ENCODE measurements at places on chromosomes 11 and 22.

- no peak for DNase-seq
These were observed 162.4 kb upstream of the B3GAT1 start for GRCh38 chr11:134574425-134574824.

DNA sequence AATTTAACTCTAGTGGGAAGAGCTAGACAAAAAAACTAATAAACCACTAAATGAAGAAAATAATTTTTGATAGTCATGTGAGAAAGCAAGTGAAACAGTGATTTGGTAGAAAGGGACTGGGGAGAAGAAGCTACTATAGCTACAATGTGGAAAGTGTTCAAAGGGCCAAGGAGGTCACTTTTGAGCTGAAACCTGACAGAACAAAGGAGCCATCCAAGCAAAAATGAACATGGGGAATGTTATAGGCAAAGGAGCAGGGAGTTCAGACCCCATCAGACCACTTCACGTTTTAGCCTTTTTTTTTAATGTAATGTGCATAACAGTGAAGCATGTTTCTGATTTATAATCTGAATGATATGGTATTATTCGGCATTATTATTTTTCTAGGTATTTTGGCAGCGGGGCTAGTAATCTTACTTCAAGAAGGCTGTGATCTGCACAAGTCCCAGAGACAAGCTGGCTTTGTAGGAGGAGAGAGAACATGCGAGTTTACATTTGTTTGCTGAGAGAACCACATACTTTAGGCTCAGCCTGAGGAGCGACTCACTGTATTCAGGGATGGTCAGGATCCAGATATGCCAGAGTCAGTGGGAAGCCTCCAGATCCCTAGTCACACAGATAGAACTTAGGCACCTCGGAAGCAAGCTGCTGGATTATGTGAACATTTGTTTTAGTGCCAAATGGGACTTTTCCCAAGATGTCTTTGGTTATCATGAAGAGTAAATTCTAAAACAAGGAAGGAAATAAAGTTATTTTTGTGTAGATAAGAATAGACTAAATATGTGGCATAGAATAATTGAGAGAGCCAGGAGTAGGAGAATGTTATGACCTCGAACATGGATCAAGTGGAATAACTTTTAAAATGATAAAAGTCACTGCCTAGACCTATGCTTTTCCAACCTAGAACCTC lies 118.6 kb downstream of the TRIM44 start:
- no peak for DNase-seq

- DNase-seq: peak; percentile 10
These were observed at the start of gene DNAJB13 for GRCh38 chr11:73950869-73951710. Gene DNAJB13 (plus strand): TSS chr11:73951026. CDS start chr11:73951070, 44 bp downstream.

GRCh38 chr11:116931206-116931953 lies 94.0 kb upstream of the APOA1 start:
- DNase-seq: no peak

DNA sequence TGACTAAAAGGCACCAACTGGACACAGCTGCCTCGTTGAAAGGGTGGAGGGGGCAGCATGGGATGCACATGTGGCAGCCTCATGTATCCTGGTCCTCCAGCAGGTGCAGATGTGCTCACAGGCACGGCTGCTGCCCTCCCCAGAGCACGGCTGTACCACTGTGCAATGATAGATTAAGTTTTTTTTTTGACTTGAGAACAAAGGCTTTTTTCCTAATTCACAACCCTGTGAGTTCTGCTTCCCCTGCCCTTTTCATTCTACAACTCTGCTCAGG lies 11.4 kb downstream of the DKK3 start:
- DNase-seq: no peak

DNA sequence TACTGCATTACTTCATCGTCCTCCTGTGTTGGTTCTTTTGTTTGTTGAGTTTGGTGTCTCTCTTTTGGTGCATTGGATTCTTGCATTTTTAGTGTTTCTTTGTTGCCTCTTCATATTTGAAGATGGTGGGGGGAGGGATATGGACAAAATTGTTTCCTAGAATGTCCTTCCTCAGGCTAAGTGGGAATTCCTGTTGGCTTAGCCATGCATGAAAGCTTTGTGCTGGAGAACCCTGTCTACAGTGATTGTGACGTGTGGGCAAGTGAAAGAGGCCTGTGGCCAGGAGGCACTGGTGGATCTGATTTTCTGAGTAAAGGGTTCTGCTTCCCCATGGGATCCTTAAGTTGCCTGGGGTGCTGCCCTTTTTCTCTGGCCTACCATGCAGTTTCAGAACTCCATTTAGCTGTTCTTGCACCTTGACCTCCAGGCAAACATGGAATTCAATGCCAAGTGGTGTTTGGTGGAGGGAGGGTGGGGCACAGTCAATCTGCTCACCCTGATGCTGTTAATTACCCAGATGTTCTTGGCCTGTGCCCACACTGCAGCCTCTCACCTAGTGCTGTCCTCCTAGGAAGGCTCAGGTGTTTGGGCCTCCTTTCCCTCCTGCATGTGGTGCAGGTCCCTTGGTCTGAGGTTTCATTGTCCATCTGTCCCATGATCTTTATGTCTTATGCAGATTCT lies 46.3 kb upstream of the SLC22A12 start:
- DNase-seq: no peak

DNA sequence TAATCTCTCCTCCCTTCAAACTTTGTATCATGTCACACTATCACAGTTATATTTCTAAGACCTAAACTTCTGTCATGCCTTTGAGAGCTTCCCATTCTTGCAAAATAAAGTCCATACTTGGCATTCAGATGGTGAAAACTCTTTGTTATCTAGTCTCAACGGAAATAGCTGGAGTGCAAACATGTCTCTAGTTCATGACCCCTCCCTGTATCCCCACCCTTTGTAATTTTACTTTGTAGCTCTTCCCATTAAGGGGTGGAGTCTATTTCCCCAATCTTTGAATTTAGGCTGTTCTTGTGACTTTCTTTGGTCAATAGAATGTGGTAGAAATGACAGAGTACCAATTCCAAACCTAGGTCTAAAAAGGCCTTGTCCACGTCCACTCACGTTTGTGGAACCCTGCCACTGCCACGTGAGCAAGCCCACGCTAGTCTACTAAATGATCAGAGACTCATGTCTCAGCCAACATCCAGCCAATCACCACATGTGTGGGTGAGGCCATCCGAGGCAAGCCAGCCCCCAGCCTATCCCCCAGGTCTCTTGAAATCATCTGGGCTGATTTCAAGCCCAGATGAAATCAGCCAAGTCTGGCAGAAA lies 23.4 kb downstream of the SLN start:
- DNase-seq: no peak
